ENCODE measurements at places on chromosomes 1 and 21.

DNA sequence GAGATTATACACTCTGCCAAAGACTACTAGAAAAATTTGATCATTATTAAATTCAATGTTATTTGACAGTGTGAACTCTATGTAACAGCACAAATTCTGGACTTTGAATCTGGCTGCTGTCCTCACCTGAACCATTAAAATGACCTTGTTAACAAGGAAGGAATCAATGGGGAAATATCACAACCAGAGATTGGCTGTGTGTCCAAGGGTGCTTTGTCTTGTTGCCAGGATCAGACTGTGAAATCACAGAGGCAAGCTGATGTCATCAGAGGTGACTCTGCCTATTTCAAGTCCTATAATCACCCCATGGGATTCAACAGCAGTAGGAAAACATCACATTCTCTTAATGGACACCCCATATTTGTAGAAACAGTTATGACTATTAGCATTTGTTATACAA, 46.8 kb downstream of the ADAMTS5 start:
- DNase-seq, result no peak

- no peak for DNase-seq
These were observed 18.0 kb downstream of the HHIPL2 start for GRCh38 chr1:222529916-222530315.

DNA sequence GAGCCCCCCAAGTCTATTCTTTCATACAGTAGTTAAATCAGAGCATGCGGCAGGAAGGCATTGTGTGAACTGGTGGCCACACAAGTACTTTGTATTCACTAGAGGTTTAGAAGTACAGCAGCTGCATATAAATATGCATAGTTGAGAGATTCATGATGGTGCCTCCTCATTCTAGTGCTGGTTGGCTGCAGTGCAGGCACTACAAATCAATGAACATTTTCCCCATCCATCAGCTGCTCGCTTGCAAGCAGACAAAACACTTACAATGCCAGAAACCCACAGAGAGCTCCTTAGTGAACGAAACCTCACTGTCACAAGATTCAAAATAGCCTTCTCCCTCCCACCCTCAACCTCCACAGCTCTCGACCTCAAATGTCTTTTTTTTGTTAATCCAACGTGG, 726.2 kb downstream of the USP25 start:
- peak; percentile 50 for DNase-seq

- no peak for DNase-seq
These were observed 1145.3 kb upstream of the B3GALT2 start for GRCh38 chr1:194331758-194332157.

DNA sequence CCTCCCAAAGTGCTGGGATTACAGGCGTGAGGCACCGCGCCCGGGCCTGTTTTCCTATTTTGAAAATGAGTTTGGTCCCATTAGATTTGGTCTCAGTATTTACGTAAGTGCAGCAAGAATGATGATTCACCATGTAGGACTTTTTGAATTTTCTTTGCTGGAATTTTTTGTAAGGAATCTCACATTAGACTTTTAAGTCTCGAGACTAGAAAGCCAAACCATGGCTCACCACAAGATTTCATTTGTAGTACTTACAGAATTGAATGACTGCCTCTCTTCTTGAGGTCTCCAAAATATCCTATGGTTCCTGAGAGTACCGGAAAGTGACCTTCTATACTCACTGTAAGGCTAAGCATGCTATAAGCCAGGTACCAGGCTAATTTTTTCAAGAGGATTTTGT, 325 bp downstream of the OR14A2 start:
- DNase-seq, result no peak

DNA sequence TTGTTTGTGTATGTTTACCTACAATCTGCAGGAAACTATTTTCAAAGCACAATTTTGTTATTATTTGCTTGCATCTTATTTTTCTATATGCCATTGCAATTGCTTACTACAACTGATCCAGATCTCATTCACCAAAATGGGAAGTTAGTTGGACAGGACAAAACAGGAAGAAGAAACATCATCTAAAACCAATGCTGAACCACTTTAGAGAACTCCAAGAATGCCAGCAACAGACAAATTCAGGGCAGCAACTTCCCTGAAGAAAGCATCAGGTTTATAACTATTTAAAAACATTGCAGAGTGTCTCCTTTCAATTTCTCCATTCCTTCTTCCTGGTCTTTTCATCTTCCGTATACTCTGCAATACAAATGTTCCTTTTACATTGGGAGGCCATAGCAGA, 82.4 kb upstream of the SMYD2 start:
- no peak for DNase-seq

Measured in SK-N-MC (cell line).